ENCODE measurements at places on chromosomes 7 and 10.

GRCh38 chr7:36127075-36127740 is 25.8 kb upstream of the EEPD1 start:
- H3K4me3 ChIP-seq, result no peak overlapping the region
- no peak overlapping the region for H3K27ac ChIP-seq
- H3K4me1 ChIP-seq, result peaks cover 3% of the 10 kb centered on the region
- DNase-seq, result no peak
- peaks cover 3% of the 10 kb centered on the region for H3K27me3 ChIP-seq
- H3K36me3 ChIP-seq, result peaks cover 2% of the 10 kb centered on the region

GRCh38 chr7:36205803-36206202 is 52.7 kb downstream of the EEPD1 start:
- no peak overlapping the region for H3K27ac ChIP-seq
- H3K36me3 ChIP-seq, result no peaks in the 10 kb centered on the region
- H3K4me1 ChIP-seq, result peaks cover 54% of the 10 kb centered on the region
- no peak for DNase-seq
- no peak overlapping the region for H3K4me3 ChIP-seq
- H3K27me3 ChIP-seq, result no peaks in the 10 kb centered on the region

DNA sequence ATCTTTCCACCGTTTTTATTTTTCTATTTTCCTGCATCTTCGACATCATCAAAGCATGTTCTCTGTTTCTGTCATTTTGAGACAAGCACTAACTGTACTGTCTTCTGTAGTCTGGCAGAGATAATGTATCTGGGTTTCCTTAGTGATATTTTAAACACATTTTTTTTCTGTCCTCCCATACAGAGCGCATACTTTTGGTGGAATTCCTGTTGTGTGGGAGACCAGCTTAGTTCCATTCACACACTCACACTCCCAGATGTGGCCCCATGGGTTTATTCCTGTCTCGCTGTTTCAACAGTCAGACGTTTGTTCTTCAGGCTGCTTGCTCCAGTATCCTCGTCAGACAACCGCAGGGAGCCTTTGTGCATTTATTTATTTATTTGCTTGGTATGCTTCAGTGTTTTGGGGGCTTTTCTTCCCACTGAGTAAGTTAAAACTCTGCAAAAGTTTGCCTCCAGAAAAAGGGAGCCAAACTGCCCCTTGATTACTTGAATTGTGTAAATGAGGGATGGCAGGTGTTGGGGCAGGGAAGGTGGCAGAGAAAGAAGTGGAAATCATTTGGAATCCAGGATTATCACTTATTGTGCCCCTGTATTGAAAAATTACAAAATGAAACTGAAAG is 456.8 kb upstream of the KLF6 start:
- peaks cover 8% of the 10 kb centered on the region for H3K27me3 ChIP-seq
- DNase-seq, result no peak
- peaks cover 48% of the 10 kb centered on the region for H3K4me1 ChIP-seq
- no peak overlapping the region for H3K27ac ChIP-seq
- H3K36me3 ChIP-seq, result no peaks in the 10 kb centered on the region

- peaks cover 12% of the 10 kb centered on the region for H3K27me3 ChIP-seq
- no peak for DNase-seq
- peaks cover 12% of the 10 kb centered on the region for H3K4me1 ChIP-seq
- H3K27ac ChIP-seq, result no peak overlapping the region
- no peak overlapping the region for H3K4me3 ChIP-seq
These were observed 53.3 kb upstream of the FAM180A start for GRCh38 chr7:135801877-135802276.

DNA sequence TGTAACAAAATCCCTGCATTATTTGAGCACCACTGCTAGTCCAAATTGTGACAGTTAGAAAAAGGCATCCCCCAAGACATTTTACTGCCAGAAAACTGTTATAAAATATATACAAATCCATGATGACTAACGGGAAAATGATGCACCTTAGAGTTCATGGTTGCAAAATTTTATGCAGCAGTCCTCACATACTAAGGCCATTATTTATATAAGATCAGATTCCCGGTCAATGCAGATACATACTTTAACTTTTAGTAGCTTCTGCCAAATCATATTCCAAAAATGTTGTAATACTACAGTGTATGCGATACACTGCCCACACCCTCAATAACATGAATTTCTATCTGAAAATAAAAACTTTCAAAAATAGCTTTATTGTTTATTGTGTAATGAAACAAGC is 239.9 kb upstream of the ZNF32 start:
- DNase-seq, result no peak
- no peaks in the 10 kb centered on the region for H3K36me3 ChIP-seq
- H3K27me3 ChIP-seq, result peaks cover 9% of the 10 kb centered on the region
- no peak overlapping the region for H3K4me3 ChIP-seq
- H3K4me1 ChIP-seq, result no peaks in the 10 kb centered on the region

GRCh38 chr10:124736491-124737136 is 7.6 kb downstream of the FAM53B start:
- DNase-seq, result no peak
- no peaks in the 10 kb centered on the region for H3K27me3 ChIP-seq
- H3K4me3 ChIP-seq, result no peak overlapping the region
- H3K36me3 ChIP-seq, result peaks cover 15% of the 10 kb centered on the region
- H3K4me1 ChIP-seq, result peaks cover 97% of the 10 kb centered on the region
- H3K27ac ChIP-seq, result no peak overlapping the region

- H3K4me3 ChIP-seq, result no peak overlapping the region
- peaks cover 9% of the 10 kb centered on the region for H3K27me3 ChIP-seq
- H3K36me3 ChIP-seq, result no peaks in the 10 kb centered on the region
- DNase-seq, result no peak
These were observed 169.1 kb downstream of the DIP2C start for GRCh38 chr10:520402-520787.

- H3K4me3 ChIP-seq, result no peak overlapping the region
- H3K27ac ChIP-seq, result no peak overlapping the region
- H3K4me1 ChIP-seq, result no peaks in the 10 kb centered on the region
These were observed 479.3 kb upstream of the PODXL start for GRCh38 chr7:132035517-132036362.

All from activated T-cell treated with anti-CD3 and anti-CD28 coated beads, Interleukin-2, amount 50 U/mL, for 24 hours (primary cell).